ENCODE measurements at places on chromosomes 16 and 17.

DNA sequence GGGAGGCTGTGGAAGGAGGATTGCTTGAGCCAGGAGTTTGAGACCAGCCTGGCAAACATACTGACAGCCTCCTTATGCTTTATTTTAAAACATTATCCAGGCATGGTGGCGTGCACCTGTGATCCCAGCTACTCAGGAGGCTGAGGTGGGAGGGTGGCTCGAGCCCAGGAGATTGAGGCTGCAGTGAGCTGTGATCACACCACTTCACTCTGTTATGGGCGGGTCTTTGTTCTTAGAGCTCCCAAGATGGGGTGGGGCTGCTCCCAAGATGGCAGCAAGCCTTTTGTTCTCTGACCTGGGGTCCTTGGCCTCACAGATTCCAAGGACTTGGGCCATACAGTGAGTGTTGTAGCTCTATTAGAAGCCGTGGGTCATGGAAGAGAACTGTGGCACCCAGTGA lies 26.1 kb upstream of the ST6GALNAC2 start:
- no peak for DNase-seq

DNA sequence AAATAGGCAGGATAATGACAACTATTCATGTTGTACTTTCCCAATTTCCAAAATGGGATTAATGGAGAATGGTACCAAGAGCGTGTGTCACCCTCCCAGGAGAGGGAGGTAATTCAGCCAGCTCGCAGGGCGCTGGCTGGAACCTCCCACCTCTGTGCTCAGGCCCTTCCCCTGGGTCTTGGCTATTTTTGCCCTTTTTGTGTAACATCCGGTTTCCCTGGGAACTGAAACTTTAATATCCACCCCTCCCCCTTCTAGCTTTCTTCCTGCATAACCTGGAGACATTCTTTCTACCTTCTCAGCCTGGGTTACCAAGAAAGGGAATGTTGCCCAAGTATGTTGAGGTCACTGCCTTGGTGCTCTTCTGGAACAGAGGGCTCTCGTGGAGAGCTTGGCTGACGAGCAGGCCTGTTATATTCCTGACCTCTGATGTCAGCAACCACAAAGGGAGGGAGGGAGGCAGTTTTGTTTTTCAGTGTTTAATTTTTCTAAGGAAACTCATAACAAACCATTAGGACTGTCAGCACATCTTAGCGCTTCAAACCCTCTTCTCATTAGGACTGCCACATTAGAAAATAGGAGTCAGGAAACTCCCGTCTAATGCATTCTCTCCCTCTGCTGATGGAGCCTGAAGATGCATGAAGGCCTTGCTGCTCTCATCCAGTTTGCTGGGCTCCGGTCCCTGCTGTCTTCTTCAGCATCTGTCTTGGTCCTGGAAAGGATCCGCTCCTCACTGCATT lies 25.6 kb downstream of the ITGB3 start:
- DNase-seq, result no peak

GRCh38 chr16:9739301-9739700 lies 442.9 kb downstream of the GRIN2A start:
- DNase-seq, result no peak

- peak; percentile 73 for DNase-seq
Observed at GRCh38 chr17:57955183-57955931, at the start of gene CUEDC1. TSS of gene CUEDC1 (minus strand) at chr17:57955412. CDS start at chr17:57885564, 69,848 bp downstream.

DNA sequence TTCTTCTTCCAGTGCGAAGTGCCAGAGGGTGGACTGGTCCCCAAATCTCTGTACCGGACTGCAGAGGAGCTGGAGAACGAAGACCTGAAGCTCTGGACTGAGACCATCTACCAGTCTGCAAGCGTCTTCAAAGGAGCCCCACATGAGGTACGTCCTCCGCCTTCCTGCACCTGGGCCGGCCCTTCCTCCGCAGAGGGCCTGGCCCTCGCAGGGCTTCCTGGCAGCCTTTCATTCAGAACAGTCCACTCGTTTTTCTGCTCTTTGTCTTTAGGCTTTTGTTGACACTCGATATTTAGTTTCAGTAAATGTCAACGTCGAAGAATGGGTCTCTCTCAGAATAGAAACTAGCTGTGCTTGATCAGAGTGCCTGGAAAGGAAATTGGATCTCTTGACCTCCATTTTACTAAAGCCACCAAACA lies 68.6 kb downstream of the SEC14L1 start:
- no peak for DNase-seq

GRCh38 chr17:38984666-38985065 lies 17.5 kb upstream of the FBXO47 start:
- no peak for DNase-seq

DNA sequence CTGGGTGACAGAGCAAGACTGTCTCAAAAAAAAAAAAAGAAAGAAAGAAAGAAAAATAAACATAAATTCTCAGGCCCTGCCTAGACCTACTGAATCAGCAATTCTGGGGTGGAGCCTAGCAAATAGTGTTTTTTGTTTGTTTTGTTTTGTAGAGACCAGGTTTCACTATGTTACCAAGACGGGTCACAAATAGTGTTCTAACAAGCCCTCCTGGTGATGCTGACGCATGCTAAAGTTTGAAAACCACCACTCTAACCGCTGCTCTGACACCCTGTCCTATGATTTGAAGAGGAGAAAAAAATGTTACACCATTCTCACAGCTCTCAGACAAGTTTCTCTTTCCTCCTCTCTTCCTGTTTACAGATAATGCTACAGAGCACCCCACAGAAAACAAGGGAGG lies 1.5 kb downstream of the MRPL10 start:
- no peak for DNase-seq

DNA sequence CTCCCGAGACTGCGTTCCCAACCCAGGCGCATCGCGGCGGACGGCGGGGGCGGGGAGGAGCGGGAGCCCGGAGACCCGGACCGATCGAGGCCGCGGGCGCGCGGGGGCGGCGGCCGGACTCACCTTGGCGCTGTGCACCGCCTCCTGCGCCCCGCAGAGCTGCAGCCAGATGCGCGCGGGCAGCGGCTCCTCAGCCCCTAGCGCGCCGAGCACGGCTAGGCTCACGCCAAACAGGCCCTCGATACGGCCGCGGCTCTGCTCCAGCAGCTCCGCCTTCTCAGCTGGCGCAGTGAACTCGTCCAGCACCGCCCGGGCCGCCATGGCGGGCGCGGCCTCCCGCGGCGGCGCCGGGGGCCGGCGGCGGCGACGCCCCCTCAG lies 339 bp downstream of the N4BP1 start:
- peak; percentile 62 for DNase-seq

DNA sequence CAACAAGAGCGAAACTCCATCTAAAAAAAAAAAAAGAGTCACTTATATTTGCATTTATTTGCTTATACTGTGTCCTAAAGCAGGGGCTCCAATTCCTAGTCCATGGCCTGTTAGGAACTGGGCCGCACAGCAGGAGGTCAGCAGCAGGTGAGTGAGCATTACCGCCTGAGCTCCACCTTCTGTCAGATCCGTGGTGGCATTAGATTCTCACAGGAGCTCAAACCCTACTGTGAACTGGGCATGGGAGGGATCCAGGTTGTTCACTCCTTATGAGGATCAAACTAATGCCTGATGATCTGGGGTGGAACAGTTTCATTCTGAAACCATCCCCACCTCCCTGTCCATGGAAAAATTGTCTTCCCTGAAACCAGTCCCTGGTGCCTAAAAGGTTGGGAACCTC lies 24.9 kb downstream of the ITGB3 start:
- no peak for DNase-seq

GRCh38 chr17:48997103-48997826 lies at the start of gene IGF2BP1:
TSS of gene IGF2BP1 (plus strand) at chr17:48997385. CDS start at chr17:48997746, 361 bp downstream.
- DNase-seq, result peak; percentile 22

DNA sequence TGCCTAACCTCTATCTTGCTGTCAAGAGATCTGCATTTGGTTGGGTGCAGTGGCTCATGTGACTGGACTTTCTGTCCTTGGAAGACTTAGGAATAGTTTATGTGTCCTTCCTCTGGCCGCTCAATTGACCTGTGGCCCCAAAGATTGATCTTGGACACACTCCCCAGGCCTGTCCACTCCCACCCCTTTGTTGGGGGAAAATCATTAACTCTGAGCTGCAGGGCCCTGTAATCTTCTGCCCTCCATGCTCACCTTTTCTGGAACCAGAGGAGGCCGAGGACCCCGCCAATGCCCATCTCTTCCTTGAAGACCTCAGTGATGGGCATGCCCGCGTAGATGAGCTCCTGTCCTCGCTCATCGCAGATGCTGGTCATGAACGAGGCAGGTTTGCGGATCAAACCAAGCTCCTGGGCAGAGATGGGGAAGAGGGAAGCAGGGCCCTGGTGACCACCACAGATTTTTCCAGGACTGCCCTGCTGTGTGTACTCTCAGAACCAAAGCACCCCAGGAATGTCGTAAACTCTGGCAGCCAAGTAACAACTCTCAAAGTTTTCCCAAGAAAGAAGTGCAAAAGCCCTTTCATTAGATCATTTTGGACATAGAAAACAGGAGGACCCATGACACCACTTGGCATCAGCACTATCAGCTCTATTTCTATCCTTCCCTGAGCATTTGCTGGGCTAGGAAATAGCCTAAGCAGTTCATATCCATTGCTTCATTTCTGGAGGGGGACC lies 8.5 kb upstream of the KLHL11 start:
- DNase-seq, result no peak

DNA sequence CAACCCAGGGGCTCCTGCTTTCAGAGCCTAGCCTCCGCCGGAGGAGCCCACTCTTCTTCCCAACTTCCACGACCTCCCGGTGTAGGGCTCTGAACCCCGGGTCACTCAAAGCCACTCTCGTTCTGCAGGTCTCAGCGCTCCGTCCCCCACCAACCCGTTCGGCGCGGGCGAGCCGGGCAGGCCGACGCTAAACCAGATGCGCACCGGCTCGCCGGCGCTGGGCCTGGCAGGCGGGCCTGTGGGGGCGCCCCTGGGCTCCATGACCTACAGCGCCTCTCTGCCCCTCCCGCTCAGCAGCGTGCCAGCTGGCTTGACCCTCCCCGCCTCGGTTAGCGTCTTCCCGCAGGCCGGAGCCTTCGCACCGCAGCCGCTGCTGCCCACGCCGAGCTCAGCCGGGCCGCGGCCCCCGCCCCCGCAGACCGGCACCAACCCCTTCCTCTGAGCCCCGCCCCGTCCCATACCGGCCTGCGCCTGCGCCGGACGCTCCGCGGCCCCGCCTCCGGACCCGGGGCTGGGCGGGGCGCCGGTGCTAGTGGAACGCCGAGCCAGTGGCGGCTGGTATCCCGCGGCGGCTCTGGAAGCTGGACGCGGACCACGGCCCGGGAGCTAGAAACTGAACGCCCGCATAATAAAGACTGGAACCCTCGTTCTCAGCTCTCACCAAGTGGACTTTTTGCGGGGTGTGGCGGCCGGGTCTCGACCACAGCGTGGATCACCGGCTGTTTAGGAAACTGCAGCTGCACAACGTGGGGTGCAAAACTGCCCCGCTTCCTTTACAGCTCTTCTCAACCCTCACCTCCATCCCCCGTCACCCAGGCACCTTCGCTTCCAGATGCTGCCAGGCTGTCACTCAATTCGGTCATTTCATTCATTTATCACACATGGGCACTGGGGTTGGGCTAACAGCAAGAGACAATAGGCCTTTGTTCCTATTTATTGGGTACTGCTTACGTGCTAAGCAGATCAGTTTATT lies 5.0 kb upstream of the SPATA20 start:
- peak; percentile 88 for DNase-seq

GRCh38 chr17:42111871-42112551 lies 503 bp downstream of the DHX58 start:
- DNase-seq, result peak; percentile 26

DNA sequence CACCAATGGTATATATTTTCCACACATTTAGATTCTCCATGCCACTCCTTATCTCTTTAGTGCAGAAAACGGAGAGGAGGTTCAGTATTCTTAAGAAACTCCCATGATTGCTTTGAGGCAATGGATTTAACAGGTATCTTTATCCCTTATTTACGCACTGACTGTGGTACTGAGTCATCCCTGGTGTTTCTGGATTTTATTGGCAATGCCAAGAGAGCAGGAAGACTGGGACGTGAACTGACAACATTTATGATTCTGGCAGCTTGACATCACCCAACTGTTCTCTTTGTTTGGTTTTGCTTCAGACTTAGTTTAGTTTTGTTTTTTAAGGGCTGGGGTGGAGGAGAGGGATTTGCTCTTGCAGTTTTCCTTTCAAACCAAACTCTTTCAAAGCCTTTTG lies 131.4 kb downstream of the WWOX start:
- no peak for DNase-seq

DNA sequence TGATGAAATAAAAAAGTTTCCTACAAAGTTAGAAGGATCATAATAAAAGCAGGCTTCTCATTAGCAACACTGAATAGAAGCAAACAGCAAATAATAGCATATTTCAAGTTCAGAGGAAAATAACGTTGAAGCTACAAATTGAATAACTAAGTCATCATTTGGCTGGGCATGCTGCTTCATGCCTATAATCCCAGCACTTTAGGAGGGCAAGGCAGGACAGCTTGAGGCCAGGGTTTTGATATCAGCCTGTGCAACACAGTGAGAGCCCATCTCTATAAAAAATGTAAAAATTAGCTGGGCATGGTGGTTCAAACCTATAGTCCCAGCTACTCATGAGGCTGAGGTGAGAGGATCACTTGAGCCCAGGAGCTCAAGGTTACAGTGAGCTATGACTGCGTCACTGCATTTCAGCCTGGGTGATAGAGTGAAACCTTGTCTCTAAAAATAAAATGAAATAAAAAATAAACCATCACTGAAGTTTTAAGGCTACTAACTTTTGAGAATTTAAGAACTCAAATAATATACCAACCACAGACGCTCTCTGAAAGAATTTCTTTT lies 25.5 kb downstream of the NCOR1 start:
- DNase-seq, result no peak

- no peak for DNase-seq
Observed at GRCh38 chr16:66886321-66886720, 6.0 kb downstream of the PDP2 start.
